ENCODE measurements at places on chromosomes 13 and 19.
A peak's percentile ranks its signal among the peaks of the same experiment; 100 is the strongest.

DNA sequence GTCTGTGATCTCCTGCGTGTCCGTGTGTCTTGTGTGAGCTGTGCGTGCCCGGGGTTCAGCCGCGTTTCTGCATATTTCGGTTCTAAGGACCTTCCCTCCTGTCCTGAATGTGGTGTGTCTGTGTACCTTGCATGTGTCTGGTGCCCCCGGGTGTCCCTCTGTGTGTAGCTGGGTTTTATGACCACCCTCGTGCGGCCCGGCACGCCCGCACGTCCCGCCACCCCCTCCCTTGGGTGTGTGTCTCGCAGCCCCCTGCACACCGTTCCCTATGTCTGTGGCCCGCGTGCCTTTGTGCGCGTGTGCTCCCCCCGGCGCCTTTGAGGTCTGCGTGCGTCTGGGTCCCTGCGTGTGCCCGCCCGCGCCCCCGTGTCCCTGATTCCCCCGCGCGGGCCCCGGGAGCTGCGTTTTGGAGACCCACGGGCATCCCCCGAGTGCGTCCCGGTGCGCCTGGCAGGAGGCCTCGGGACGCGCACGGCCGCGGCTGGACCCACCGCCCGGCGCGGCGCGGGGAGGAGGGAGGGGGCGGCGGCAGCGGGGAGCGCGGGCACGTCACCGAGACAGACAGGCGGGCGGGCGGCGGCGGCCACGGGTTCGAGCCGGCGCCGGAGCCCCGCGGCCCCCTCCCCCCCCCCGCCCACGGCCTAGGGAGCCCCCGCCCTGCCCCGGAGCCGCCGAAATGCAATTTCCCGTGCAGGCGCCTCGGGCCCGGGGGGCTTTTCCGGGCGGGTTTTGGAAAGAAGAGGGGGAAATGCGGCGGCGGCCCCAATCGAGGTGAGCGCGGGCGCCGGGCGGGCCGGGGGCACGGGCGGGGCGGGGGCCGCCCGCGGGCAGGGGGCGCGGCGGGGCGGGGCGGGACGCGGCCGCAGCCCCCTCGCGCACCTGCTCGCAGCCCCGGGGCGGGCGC, 12.0 kb upstream of the NANOS3 start:
- no peak for DNase-seq

- no peak for DNase-seq
Measured at GRCh38 chr19:47239152-47239551, 8.2 kb upstream of the BBC3 start.

DNA sequence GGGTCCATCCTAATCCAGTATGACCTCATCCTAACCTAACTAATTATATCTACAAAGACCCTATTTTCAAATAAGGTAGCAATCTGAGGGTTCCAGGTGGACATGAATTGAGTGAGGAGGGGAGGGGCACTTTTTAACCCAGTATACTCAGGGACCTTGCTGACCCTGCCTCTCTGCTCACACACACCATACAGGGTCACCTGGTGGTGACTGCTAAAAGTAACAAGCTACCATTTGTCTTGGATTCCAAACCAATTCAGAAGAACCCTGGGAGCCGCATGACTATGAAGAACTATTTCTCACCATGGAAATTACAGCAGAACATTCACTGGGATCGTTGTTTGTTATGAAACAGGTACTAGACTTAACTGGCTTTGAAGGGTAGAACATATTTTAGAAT, 151.9 kb downstream of the LACC1 start:
- DNase-seq = no peak

GRCh38 chr13:81171065-81171647, 830.2 kb upstream of the SPRY2 start:
- no peak for DNase-seq

GRCh38 chr13:59476366-59476765, 687.4 kb downstream of the DIAPH3 start:
- DNase-seq = no peak

- DNase-seq = no peak
Measured at GRCh38 chr13:95296326-95296925, 4.8 kb downstream of the ABCC4 start.

DNA sequence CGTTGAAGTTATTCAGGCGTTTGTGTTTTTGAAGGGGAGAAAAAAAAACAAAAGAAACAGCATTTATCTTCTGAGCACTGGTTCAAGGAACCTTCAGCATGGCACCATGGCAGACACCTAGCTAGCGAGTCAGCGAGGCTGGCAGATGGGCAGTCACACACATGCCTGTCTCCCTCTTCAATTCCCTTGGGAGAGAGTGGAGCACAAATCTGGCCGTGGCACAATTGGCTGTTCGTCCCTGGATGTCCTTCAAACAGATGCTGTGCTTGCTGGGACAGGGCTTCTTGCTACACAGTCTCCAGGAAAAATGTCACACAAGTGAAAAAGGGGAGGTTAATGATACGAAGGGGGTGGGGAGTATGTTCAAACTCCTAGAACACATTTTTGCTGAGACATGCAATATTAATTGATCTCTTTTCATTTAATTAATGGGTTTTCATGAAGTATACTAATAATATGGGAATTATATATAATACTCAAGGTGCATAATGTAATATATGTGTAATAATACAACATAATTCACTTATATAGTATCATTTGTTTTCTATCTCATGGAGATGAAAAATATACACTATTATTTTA, 1674.5 kb upstream of the SLC10A2 start:
- DNase-seq = peak; percentile 48

DNA sequence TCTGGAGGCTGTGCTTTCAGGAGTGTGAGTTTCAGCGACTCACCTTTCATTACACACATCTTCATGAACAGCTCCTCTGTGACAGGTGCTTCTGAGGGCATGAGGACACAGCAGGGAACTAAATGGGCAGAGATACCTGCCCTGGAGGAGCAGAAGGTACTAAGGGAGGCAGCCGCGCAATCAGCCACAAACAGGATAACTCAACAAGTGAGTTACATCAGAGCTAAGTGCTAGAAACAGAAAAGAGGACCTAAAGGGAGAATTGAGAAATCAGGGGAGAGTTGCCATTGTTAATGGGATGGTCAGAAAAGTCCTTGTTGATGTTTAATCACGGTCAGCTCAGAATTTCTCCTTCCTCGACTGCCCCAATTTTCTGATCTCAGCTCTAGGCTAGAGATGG, 42.5 kb downstream of the SYDE1 start:
- no peak for DNase-seq

GRCh38 chr13:34647379-34648150, 294.5 kb upstream of the NBEA start:
- DNase-seq = no peak

DNA sequence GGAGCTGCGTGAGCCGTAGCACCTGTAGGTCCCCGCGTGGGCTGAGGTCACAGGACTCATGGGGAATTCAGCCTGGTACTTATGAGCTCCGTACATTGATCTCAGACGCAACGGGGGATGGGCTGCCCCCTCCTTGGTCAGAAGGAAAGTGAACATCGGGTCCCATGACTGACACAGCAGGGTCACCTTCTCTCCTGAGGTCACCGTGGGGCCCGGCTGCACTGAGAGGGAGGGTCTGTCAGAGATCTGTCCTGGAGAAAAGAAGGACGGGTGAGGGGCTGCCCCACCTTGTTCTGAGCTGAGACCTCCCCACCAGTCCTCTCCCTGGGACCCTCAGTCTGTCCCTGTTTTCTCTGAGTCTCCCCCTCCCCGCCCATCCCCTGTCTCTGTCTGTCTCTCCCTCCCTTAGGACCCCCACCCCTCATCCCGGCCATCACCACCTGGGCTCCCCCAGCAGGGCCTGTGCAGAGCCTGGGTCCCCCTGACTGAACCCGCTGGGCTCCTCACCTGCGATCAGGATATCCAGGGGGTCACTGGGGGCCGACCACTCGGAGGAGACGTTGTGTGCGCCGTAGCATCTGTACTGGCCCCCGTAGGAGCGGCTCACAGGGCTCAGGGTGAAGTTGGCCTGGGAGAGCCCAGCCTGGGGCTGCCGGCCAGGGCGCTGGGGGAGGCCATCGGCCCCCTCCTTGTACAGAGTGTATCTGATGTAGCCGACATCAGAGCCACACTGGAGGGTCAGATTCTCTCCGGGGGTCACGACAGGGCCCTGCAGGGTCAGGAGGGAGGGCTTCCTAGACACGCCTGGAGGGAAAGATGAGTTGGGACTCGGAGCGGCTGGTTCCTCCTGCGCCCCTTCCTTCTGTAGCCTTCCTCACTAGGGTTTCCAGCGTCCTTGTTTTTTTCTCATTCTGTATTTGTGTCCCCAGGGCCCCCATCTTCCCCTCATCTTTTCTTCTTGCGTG, 1.8 kb downstream of the LILRA4 start:
- no peak for DNase-seq

DNA sequence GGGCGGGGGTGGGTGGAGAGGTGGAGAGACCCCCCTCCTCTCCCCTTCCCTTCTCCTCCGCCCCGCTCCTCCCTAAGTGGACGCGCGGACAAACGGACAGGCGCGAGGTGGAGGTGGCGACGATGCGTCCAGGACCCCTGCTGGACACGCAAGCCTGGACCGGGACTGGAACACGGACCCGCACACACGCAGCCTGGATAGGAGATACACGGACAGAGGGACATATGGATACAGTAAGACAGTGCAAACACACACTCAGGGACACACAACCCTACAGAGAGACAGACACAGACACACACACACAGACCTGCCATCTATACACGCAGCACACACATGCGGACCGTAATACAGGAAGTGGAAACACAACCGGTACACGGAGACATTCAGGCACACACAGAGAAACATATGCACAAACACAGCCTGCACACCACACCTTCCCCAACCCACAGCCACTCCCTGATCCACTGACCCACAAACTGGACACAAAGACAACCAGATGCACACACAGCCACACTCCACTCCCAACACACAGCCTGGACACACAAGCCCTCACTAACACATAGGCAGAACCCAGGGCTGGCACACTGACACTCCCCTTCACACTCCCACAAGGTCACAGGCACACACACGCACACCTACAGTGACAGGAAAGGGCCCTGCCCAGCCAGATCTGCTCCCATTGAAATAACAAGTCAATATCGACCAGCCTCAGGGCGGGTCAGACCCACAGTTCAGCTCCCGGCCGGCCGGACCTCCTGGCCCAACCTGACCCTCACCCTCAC, 696 bp upstream of the ERFL start:
- no peak for DNase-seq

DNA sequence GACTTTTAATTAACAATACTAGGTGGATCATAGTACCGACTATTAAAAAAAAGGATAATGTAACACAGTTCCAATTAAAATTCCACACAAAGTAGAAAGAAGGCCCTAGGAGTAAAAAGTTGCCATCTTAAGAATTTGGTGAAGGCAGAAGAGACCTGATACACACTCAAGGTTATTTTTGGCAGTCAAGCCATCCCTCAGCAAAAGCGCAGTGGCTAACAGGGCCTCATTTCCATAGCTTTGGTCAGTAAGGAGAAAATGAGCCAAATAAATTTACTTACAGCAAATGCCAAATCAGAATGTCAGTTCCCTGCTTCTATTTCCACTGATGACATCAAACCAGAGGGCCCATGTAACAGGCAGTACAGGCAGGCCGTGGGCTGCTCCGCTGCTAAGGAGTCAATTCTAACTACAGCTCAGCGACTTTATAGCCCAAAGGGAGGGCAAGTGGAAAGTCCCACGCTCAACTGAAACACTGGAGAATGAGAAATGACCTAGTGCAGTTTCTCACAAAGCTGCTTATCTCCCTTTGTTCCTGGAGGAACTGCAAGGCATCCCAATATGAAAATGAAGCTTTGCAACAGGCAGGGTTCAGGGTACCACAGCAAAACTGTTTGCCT, 6.3 kb downstream of the ARGLU1 start:
- no peak for DNase-seq

DNA sequence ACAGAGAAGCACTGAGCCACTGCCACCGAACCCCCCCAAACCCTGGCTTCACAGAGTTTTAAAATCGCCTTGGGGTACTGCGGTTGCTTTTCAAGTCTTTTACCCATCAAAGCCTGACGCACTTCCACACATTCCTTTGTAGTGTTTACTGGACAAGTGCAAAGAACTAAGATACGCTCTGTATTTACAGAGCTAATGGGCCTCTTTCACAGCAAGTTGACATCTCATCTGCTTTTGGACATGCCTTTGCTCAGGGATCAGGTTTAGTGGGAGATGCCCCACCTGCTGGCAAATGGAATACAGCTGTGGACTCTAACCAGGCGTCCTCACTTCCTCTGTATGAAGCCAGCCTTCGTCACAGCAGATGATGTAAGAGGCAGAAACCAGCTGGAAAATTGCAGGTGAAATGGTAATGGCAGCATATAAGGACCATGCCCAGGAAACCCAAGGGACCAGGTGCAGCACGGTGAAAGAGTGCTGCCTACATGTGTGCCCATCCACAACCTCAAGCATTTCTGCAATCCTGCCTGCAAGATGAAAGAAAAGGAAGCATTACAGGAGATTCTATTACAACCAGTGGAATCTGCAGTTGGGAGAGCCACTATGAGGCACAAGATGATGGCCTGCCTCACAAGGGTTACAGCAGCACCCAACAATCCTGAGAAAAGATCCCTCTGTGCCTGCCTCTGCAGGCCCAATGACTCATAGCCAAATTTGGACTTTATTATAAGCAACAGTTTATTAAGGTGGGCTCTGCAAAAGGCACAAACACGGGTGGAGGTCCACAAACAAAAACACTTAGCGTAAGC, 34.7 kb downstream of the BRD4 start:
- DNase-seq = no peak

DNA sequence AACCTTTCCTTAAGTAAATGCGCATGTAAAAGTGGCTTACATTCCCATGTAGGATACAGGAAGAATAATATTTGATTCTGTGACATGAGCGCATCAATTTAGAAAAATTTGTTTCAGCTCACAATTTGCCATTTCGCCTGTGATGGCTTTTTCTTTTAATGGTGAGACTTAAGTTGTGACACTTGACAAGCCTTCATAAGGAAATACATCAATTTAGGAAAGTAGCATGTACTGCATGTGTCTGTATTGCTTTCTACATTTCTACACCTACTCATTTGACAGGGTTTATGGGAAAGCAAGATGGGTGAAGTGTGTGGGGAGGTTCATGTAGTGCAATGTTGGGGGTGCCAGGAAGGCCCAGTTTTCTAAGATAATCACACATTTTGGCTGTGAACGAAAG, 12.1 kb upstream of the SCEL start:
- DNase-seq = no peak

DNA sequence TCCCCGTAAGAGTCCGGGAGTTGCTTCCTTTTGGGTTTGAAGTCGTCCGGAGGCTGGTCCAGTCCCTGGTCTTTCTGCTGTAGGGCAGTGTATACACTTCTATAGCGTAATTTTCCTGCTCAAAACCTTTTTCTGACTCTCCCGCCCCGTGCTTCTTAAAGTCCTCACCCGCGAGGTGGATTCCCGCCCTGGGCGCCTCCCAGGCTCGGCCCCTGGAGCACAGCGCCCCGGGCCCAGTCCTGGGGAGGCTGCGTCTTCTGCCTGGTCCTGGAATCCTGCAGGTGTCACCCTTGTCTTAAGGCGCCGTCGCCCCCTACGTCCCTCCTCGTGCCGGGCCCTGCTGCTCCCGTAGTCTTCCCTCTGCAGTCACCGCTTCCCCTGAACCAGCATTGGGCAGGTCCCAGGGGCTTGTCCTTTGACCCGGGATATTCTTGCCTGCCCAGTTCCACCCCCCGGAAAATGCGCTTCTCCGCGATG, 34.4 kb upstream of the ZNF808 start:
- DNase-seq = no peak

- DNase-seq = peak; percentile 68
Measured at GRCh38 chr19:16369664-16370576, 45.3 kb downstream of the KLF2 start.

- peak; percentile 74 for DNase-seq
Measured at GRCh38 chr19:49528211-49528771, 488 bp downstream of the RCN3 start.
